ENCODE measurements at places on chromosomes 16 and 17. TPM values are rescaled to one million over a fixed set of nuclear protein-coding genes. Genes with fewer than 3 reads are reported as not detected.

The PPP1R27 gene
- 0.65 TPM for total RNA-seq

DNA sequence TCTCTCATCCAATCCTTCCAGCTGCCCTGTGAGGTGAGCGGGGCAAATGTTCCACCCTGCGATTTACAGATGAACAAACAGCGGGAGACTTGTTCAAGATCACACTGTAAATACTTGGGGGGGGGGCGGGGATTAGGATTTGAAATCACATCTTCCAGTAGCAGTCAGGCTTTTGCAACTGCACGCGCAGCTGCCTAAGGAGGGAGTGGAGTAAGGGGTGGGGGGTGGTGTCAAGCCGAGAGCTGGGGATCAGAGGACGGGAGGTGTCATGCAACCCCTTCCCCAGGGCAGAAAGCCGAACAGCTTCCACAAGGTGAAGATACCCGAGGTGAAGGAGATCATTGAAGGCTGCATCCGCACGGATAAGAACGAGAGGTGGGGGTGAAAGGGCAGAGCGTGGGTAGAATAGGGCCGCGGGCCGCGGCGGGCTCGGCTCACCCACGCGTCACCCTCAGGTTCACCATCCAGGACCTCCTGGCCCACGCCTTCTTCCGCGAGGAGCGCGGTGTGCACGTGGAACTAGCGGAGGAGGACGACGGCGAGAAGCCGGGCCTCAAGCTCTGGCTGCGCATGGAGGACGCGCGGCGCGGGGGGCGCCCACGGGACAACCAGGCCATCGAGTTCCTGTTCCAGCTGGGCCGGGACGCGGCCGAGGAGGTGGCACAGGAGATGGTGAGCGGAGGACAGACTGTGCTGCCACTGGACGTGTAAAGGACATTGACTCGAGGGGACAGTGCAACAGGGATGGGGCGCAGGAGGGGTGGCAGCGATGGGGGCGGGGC, 4.6 kb downstream of the WNK4 start:
- H3K27me3 ChIP-seq, result no peaks in the 10 kb centered on the region
- H3K27ac ChIP-seq, result no peak overlapping the region
- H3K4me3 ChIP-seq, result peak overlapping the region; percentile 85
- peaks cover 14% of the 10 kb centered on the region for H3K36me3 ChIP-seq
- DNase-seq, result no peak

GRCh38 chr16:70644763-70645597, 1.4 kb upstream of the IL34 start:
- DNase-seq, result no peak
- no peaks in the 10 kb centered on the region for H3K36me3 ChIP-seq
- H3K4me3 ChIP-seq, result no peak overlapping the region
- peaks cover 8% of the 10 kb centered on the region for H3K4me1 ChIP-seq
- H3K27ac ChIP-seq, result no peak overlapping the region
- no peaks in the 10 kb centered on the region for H3K27me3 ChIP-seq

DNA sequence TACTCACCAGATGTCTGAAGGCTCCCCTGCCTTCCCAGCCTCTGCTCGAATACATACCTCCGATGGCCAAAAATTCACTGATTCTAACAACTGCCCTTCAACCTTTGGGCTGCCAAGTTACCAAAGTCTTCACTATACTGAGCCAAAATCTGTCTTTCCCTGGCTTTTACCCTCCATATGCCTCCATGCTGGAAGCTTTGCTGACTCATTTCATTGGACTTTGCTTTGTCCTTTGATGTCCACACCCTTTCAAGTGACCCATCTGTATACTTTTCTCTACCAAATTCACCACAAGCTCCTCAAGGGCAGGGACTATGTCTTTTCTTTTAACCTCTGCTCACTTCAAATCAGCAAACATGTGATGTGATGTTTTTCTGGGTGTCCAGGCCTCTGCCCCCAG, 21.0 kb upstream of the MTMR4 start:
- H3K27me3 ChIP-seq, result peaks cover 21% of the 10 kb centered on the region
- DNase-seq, result peak; percentile 42
- H3K27ac ChIP-seq, result no peak overlapping the region
- H3K4me3 ChIP-seq, result no peak overlapping the region
- H3K36me3 ChIP-seq, result no peaks in the 10 kb centered on the region

- no peak for DNase-seq
- no peaks in the 10 kb centered on the region for H3K4me1 ChIP-seq
- no peaks in the 10 kb centered on the region for H3K36me3 ChIP-seq
- H3K27me3 ChIP-seq, result peaks cover 14% of the 10 kb centered on the region
- no peak overlapping the region for H3K4me3 ChIP-seq
- no peak overlapping the region for H3K27ac ChIP-seq
These were observed 2.8 kb downstream of the CCL22 start for GRCh38 chr16:57361404-57361803.

GRCh38 chr17:57567251-57567650, 177.8 kb downstream of the CCDC182 start:
- DNase-seq, result no peak
- H3K4me1 ChIP-seq, result no peaks in the 10 kb centered on the region
- H3K36me3 ChIP-seq, result no peaks in the 10 kb centered on the region

DNA sequence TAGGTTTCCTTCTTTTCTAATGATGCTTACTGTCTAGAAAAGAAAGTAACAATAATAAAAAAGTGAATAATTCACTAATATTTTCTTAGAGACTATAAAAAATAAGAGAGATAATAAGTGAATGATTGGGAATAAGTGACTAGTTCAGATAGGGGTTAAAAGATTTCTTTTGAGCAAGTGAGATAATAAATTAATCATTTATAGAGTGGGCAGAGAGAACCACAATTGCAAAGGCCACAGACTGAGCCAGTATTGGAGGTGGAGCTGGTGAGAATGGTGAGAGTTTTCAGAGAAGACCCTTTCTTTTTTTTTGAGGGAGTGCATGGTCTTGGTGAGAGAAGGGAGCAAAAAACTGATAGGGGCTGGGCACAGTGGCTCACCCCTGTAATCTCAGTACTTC, 159.1 kb upstream of the SALL1 start:
- no peak overlapping the region for H3K27ac ChIP-seq
- DNase-seq, result no peak
- no peaks in the 10 kb centered on the region for H3K27me3 ChIP-seq
- H3K4me3 ChIP-seq, result no peak overlapping the region

- no peak overlapping the region for H3K27ac ChIP-seq
- H3K4me3 ChIP-seq, result no peak overlapping the region
- no peaks in the 10 kb centered on the region for H3K4me1 ChIP-seq
- peaks cover 64% of the 10 kb centered on the region for H3K27me3 ChIP-seq
- no peak for DNase-seq
- no peaks in the 10 kb centered on the region for H3K36me3 ChIP-seq
These were observed 407 bp downstream of the HS3ST6 start for GRCh38 chr16:1917665-1918350.

GRCh38 chr16:74064120-74064735, 232.4 kb upstream of the PSMD7 start:
- no peak overlapping the region for H3K27ac ChIP-seq
- DNase-seq, result no peak
- H3K36me3 ChIP-seq, result no peaks in the 10 kb centered on the region

The XYLT1 gene
- 22.9 TPM for total RNA-seq

DNA sequence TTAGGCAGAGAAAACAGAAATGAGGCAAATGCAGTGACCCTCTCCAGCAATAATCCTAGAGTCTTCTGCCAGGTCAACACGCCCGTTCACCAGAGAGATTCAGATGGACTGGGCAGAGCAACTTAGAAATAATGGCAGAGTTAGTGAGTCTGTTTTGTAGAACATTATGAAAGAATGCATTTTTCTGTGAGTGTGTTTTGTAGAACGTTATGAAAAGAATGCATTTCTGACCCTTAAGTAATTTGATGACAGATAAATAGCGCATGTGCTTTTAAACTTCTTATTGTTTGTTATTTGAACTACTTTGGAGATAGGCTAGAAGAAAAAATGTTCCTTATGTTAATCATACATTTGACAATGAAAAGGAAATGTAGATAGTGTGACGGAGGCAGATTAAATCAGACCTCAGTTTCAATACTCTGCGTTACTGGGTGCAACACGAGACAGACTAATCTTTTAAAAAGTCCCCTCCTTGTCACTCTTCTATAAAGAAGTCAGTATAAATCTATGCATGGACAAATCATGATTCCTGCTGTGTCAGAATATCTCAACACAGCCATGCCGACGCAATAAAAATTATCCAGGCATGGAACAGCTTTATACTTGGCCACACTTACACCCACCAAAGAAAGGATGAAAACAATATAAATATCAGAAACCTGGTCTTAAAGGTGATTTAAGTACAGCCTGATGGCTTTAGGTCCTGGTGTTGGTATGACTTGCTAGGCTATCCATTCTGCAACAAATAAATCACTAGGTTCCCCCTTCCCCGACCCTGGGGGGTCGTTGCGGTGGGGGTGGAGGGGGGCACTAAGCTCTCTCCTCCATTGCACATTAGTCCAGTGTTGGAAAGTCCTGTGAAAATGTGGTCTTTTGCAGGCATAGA, 47.8 kb downstream of the MARCHF10 start:
- no peak overlapping the region for H3K27ac ChIP-seq
- no peaks in the 10 kb centered on the region for H3K4me1 ChIP-seq
- H3K27me3 ChIP-seq, result no peaks in the 10 kb centered on the region
- H3K36me3 ChIP-seq, result no peaks in the 10 kb centered on the region

GRCh38 chr17:81123052-81124048, 42.0 kb upstream of the PVALEF start:
- H3K27ac ChIP-seq, result no peak overlapping the region
- H3K36me3 ChIP-seq, result no peaks in the 10 kb centered on the region
- H3K27me3 ChIP-seq, result peaks cover 3% of the 10 kb centered on the region

DNA sequence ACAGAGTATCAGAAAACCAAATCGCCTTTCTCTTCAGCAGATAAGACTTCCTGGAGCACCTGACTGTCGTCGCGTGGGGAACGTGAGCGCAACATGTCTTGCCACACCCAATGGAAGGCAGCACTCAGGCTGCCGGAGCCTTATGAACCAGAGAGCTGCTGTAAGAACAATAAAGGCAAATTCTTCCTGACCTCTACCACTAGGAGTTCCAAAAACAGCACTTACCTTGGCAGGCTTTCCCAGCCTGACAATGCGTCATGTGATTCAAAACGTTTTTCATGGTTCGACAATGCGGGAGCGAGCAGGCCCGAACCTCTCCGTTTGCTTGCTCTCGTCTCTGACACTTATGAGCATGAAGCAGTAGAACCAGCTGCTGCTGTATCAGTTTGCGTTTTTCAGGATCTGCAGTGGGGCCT, 75.8 kb upstream of the TRAP1 start:
- H3K27me3 ChIP-seq, result no peaks in the 10 kb centered on the region
- peaks cover 3% of the 10 kb centered on the region for H3K4me1 ChIP-seq
- no peak overlapping the region for H3K4me3 ChIP-seq
- peak; percentile 21 for DNase-seq
- H3K36me3 ChIP-seq, result peaks cover 19% of the 10 kb centered on the region

GRCh38 chr17:1197781-1198490, 18.2 kb upstream of the ABR start:
- H3K27ac ChIP-seq, result no peak overlapping the region
- H3K27me3 ChIP-seq, result no peaks in the 10 kb centered on the region
- DNase-seq, result no peak
- H3K36me3 ChIP-seq, result no peaks in the 10 kb centered on the region
- no peak overlapping the region for H3K4me3 ChIP-seq

The PDF gene
- 14.9 TPM for total RNA-seq

The TUBG2 gene
- 16.6 TPM for total RNA-seq

The DHX58 gene
- total RNA-seq, result 5.4 TPM

DNA sequence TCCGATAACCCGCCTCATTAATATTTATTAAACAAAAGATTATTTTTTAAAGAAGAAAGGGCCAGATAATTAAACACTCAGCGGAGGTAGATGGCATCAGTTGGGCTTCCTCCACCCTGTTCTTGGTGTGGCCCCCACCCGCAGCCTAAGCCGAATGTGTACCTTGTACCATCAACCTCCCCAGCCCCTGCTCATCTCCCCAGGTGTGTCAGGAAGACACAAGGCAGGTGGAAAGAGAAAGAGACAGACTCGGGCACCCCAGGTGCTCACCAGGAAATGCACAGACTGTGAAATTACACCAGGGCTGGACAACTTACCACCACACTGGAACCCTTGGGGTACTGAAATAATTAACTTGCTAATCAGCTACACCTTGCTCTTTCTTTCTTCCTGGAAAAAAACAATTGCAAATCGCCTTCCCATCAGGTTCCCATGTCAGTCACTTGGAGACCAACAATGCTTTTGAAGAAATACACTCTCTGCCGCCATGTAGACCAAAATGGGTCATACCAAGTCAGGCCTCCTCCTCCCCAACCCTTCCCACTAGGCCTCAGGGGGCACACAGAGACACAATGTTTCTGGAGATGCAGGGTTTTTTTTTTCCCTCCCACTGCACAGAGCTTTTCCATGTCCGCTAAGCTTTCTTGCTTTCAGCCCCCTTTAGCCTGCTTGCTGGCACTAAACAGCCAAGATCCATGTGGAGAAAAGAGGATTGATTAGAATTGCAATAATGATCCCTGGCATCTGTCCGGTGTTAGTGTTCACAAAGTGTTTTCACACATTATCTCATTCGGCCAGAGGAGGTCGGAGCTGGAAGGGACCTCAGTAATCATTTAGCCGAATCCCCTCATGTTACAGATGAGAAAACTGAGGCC, 8.6 kb upstream of the LHX1 start:
- H3K27ac ChIP-seq, result no peak overlapping the region
- H3K4me1 ChIP-seq, result peaks cover 17% of the 10 kb centered on the region
- no peaks in the 10 kb centered on the region for H3K36me3 ChIP-seq
- no peak overlapping the region for H3K4me3 ChIP-seq
- DNase-seq, result no peak
